ENCODE measurements at places on chromosomes 13 and 19.

GRCh38 chr19:45939792-45940514 lies 25.4 kb upstream of the NANOS2 start:
- DNase-seq: no peak

DNA sequence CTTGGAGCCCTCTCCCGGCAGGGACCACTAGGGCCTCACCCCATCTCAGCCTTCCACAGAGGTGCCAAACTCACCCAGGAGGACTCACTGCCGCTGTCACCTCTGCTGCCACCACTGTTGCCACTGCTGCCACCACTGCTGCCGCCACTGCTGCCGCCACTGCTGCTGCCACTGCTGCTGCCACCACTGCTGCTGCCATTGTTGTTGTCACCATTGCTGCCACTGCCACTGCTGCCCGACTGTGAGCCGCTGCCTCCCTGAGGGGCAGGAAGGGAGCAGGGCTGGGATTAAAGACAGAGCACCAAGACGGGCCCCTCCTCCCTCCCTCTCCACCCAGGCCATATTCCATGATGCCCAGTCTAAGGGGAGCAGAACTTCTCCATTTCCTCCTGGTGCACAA lies 2.1 kb downstream of the DMKN start:
- no peak for DNase-seq

- DNase-seq: no peak
These were observed 46.2 kb downstream of the GATAD2A start for GRCh38 chr19:19451429-19452242.

DNA sequence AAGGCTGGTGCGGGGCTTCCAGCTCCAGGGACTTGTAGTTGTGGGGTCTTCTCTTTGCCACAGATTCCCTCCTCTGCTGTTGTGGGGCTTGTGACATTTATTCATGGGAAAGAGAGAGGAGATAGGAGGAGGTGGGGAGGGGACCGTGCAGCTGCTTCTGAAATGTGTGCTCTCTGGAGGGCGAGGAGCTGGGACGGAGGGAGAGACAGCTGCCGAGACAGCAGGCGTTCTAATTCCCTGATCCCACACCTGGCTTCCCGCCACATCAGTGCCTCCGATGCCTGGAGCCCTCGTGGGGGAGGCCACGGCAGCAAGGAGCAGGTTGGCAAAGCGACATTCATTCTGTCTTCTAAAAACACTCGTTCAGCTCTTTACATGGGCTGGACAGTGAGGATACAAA lies 164.4 kb downstream of the USP12 start:
- DNase-seq: peak; percentile 40

DNA sequence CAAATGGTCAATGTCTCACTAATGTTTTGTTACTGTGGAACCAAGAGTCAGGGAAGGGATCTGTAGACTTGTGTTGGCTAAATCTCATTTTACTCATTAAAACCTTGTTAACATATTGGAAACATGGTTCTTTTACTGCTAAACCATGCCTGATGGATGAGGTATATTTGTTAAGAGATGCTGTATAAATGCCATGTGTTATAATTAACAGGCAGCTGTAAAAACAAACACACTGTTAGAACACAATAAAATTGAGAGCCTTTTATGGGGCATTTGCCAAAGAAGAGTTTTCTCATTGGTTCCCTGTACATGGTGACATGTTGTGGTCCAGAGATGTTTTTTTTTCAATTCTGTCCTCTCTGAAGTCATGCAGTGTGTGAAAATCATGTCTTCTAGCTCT lies 121.9 kb downstream of the ESD start:
- DNase-seq: no peak

GRCh38 chr13:108083056-108083455 lies 132.3 kb downstream of the LIG4 start:
- DNase-seq: no peak

GRCh38 chr13:104782741-104783140 lies 1716.5 kb upstream of the SLC10A2 start:
- no peak for DNase-seq

DNA sequence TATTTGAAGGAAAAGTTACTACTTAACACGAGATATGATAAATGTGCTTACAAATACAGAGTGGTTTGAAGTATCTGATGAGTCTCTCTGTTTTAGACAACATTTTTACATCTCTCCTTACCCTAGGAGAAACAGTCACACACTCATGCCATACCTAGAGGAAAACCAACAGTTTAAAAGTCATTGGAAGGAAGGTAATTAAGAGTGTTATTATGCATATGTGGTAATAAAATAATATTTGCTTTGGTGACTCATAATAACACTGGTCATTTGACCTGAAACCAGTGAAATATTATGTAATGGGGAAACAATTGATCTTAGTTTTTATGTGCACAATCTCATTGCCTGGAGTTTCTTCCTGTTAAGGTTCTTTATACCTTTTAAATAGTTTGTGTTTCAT lies 136.9 kb upstream of the SOX21 start:
- DNase-seq: no peak

- DNase-seq: no peak
These were observed 38.4 kb downstream of the ZDHHC20 start for GRCh38 chr13:21420706-21421105.

All from ureter (tissue), 1 donor.